ENCODE measurements at places on chromosomes 1 and 21. TPM values are rescaled to one million over a fixed set of nuclear protein-coding genes. Genes with fewer than 3 reads are reported as not detected.

Gene CYP4B1
- total RNA-seq: not detected

Gene GUK1
- 208 TPM for total RNA-seq

Gene CLDN8
- total RNA-seq: not detected

Gene TRIM63
- total RNA-seq: not detected

Gene PRDM16
- not detected for total RNA-seq

Gene SH3BGR
- total RNA-seq: 0.43 TPM

Gene TRNP1
- 15.2 TPM for total RNA-seq

Gene DIO1
- not detected for total RNA-seq

Gene SLAMF7
- total RNA-seq: 4.2 TPM

Gene ERO1B
- total RNA-seq: 2.6 TPM

Gene BLACAT1
- total RNA-seq: 0.10 TPM

GRCh38 chr21:16590186-16590585 lies 860.4 kb downstream of the USP25 start:
- no peak for DNase-seq

GRCh38 chr21:36647279-36648093 lies 51.4 kb upstream of the SIM2 start:
- DNase-seq: peak; percentile 45

- DNase-seq: no peak
Measured at GRCh38 chr1:221704306-221704705, 37.6 kb downstream of the DUSP10 start.

DNA sequence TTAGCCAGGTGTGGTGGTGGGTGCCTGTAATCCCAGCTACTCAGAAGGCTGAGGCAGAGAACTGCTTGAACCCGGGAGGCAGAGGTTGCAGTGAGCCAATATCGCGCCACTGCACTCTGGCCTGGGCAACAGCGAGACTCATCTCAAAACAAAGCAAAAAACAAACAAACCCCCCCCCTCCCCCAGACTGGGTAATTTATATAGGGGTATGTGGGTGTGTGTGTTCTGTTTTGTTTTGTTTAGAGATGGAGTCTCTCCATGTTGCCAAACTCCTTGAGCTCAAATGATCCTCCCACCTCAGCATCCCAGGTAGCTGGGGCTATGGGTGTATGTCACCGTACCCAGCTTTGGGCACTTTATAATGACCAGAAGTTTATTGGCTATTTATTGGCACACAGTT lies 73.6 kb downstream of the SLC27A3 start:
- DNase-seq: no peak

DNA sequence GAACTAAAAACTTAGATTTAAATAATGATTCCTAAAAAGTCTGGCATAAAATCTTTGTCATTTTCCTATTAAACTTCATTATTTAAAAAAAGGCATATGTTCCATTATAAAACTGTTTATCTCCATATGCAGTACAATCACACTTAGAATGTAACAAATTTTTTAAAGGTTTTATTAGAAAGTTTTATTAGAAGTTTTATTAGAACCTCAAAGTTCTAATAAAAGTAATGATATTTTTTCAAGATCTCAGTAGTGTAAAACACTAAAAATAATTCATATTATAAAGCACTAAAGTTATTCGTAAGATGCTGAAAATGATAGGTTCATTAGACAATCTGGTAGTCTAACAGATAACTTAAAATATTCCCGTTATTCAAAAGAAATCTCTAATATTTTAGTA lies 43.6 kb downstream of the ACBD6 start:
- no peak for DNase-seq

- no peak for DNase-seq
Measured at GRCh38 chr1:216346526-216346925, 76.7 kb downstream of the USH2A start.

DNA sequence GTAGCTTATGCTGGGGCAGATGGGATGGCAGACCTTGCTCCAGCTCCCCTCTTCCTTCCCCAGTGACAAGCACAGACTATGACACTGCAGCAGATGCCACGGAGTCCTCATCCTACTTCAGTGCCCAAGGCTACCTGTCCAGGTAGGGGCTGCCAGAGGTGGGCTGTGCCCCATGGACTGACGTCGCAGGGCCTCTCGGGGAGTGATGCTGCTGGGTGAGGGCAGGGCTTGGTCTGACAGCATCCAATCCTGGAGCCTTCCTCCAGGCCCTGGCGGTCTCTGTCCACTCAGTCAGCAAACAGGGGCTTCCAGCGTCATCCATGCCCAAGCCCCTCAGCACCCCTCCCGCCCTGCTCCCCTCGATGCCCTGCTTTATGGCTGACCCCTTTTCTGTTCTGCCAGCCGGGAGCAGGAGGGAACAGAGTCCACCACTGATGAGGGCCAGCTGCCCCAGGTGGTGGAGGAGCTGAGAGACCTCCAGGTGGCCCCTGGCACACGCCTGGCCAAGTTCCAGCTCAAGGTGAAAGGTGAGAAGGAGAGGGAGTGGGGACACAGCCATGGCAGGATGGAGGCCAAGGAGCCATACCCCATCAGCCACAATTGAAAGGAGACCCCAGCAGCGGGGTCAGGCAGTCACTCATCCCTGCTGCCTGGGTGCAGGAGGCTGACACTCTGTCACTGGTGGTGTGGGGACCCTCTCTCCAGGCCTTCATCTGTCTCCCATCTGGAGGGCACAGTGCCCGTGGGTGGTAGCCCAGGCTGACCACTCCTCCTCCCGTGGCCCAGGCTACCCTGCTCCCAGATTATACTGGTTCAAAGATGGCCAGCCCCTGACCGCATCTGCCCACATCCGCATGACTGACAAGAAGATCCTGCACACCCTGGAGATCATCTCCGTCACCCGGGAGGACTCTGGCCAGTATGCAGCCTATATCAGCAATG lies 73.6 kb downstream of the TRIM11 start:
- DNase-seq: no peak

DNA sequence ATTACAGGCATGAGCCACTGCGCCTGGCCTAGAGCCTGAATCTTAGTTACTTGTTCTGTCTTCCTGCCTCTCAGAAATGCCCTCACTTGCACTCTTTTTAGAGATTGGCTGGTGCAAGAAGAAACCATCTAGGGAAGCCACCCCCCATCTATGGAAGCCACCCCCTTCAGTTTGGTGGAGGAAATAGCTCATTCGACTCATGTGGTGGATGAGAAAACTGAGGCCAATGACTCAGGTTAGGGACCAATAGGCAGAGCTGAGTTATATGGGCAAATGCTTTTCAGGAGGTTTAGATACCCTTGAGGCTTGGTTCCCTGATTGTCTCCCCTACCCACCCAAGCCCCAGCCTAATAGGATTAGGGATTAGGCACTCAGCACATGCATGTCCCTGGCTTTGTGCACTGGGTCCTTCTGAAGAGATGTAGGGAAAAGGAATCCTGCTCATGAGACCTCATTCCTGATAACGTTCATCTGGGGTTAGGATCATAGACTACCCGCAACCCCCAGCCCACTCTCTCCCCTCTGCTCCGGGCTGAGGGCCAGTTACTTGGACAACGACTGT lies 77.1 kb downstream of the PAX7 start:
- DNase-seq: no peak

GRCh38 chr1:220879509-220880361 lies 492 bp downstream of the HLX start:
- peak; percentile 45 for DNase-seq

GRCh38 chr1:51612447-51612961 lies 4.4 kb upstream of the OSBPL9 start:
- DNase-seq: peak; percentile 52

- no peak for DNase-seq
Measured at GRCh38 chr1:17296086-17296485, 11.9 kb upstream of the PADI4 start.

DNA sequence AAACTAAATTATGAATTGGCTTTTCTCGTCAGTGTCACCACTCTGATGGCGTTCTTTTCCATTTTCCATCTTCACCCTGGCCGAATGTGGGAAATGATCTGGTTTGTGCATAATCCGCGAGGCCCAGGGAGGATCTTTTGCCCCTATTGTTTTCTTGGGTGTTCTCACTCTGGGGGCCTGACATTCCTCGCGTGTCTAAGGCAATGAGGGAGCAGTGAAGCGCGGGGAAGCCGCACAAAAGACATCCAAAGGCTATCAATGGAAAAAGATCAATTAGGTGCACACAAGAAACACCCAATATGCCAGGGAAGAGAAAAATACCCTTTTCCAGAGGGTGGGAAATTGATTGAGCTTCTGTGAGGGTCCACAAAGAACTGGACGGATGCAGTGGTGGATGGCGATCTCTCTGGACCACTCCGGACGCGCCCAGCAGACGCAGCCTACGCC lies 941 bp upstream of the C1orf21 start:
- no peak for DNase-seq

GRCh38 chr1:16882986-16883385 lies 12.8 kb upstream of the RNU1-2 start:
- no peak for DNase-seq

DNA sequence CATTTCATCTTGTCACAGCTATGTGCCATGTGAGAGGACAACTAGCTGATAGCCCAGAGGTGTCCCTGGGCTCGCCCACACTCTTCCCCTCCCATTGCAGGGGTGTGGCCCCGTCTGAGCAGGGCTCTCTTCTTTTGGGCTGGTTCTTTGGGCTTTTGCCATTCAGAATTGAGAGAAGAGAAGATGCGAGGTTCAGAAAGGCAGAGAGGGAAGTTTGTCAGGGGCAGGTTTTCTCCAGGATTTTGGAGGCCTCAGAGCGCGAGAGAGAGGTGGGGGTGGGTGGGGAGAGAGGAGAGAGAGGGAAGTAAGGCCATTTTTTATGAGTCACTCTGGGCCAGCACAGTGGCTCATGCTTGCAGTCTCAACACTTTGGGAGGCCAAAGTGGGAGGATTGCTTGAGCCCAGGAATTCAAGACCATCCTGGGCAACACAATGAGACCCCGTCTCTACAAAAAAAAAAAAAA lies 5.2 kb downstream of the IFI6 start:
- DNase-seq: peak; percentile 37

- DNase-seq: no peak
Measured at GRCh38 chr1:37146071-37146470, 111.8 kb upstream of the GRIK3 start.

GRCh38 chr21:42539931-42540343 lies 26.3 kb downstream of the SLC37A1 start:
- no peak for DNase-seq

GRCh38 chr21:45042664-45043161 lies 31.7 kb upstream of the ADARB1 start:
- no peak for DNase-seq
